Epithelial cell of proximal tubule (primary cell): ENCODE measurements at places on chromosomes 12 and 14. TPM values are rescaled to one million over a fixed set of nuclear protein-coding genes. Genes with fewer than 3 reads are reported as not detected.

Gene PTGDR
- total RNA-seq = not detected in 2 replicates

Gene RASSF8
- total RNA-seq = 19.4 and 29.6 TPM in 2 replicates

Gene TC2N
- 3.0 and 5.1 TPM in 2 replicates for total RNA-seq

Gene OTOGL
- total RNA-seq = not detected in 2 replicates

Gene LTB4R2
- total RNA-seq = 1.3 and 2.7 TPM in 2 replicates

Gene GALNT16
- total RNA-seq = 0.14 and 0.35 TPM in 2 replicates

Gene B3GNT4
- 0.58 and 1.4 TPM in 2 replicates for total RNA-seq

Gene PMEL
- 1.4 and 3.7 TPM in 2 replicates for total RNA-seq

Gene SERPINA12
- total RNA-seq = not detected in 2 replicates

Gene PPP2R3C
- 23.2 and 24.5 TPM in 2 replicates for total RNA-seq

GRCh38 chr12:89547101-89547500, 21.3 kb upstream of the POC1B start:
- no peak for DNase-seq

- no peak for DNase-seq
These were observed 64.9 kb downstream of the DDX51 start for GRCh38 chr12:132079200-132079599.

GRCh38 chr12:121794534-121795033, 1.1 kb upstream of the RHOF start:
- DNase-seq = no peak

- DNase-seq = no peak
These were observed 6.3 kb downstream of the TRAFD1 start for GRCh38 chr12:112131686-112132085.

GRCh38 chr14:28746247-28746646, 20.3 kb upstream of the FOXG1 start:
- DNase-seq = no peak

DNA sequence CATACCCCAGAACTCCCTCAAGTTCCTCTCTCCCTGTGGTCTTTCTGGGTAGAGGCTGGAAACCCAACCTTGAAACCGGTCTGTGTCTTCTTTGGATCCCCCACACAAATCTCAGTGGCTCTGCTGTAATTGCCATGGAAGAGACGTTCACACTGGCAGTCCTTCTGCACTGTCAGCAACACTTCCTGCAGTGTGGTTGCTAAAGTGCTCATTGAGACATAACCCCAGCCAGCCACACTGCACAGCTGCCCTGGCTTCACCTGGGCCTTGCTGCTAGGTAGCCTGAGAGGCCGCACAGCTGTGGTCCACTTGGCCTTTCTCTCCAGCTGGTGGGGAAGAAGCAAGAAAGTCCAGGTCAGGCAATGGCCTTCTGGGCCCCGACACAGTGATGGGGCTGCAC, 2.4 kb downstream of the GZMH start:
- DNase-seq = no peak

GRCh38 chr12:123667771-123668170, 3.1 kb upstream of the TCTN2 start:
- no peak for DNase-seq

DNA sequence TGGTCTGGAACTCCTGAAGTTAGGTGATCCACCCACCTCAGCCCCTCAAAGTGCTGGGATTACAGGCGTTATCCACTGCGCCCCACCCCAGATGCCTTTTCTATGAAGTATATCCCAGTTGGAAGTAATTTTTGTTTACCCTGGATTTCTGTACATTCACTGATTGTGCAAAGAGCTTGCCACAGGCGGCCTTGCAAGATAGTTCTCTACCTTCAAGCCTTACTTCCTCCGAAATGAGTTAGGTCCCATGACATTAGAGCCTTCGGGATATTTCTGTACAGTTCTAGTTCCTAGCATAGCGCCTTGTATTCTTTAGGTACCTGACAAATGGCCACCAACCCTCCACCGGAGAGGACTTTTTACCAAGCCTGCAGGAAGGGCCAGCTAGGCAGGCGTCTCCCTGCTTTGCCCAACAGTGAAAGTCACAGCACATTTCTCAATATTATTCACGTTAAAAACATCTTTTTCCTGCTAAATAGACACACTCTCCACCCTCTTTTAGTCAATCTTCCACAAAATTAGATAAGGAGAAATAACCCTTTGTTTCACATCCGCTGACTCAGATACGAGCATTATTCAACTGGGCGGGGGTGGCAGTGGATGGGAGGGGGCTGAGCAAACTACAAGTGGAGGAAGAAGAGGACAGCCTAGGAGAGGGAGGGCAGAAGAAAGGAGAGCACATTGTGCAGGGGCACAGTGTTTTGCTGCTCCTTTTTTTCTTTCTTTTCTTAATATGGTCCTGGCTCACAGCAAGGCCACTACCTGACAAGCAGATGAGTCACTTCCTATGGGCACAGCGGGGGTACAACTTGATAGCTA, 40.0 kb upstream of the CAPRIN2 start:
- no peak for DNase-seq

GRCh38 chr12:7061138-7061537, 620 bp downstream of the C1S start:
- no peak for DNase-seq

GRCh38 chr12:131607658-131608447, 103.0 kb upstream of the SFSWAP start:
- no peak for DNase-seq

DNA sequence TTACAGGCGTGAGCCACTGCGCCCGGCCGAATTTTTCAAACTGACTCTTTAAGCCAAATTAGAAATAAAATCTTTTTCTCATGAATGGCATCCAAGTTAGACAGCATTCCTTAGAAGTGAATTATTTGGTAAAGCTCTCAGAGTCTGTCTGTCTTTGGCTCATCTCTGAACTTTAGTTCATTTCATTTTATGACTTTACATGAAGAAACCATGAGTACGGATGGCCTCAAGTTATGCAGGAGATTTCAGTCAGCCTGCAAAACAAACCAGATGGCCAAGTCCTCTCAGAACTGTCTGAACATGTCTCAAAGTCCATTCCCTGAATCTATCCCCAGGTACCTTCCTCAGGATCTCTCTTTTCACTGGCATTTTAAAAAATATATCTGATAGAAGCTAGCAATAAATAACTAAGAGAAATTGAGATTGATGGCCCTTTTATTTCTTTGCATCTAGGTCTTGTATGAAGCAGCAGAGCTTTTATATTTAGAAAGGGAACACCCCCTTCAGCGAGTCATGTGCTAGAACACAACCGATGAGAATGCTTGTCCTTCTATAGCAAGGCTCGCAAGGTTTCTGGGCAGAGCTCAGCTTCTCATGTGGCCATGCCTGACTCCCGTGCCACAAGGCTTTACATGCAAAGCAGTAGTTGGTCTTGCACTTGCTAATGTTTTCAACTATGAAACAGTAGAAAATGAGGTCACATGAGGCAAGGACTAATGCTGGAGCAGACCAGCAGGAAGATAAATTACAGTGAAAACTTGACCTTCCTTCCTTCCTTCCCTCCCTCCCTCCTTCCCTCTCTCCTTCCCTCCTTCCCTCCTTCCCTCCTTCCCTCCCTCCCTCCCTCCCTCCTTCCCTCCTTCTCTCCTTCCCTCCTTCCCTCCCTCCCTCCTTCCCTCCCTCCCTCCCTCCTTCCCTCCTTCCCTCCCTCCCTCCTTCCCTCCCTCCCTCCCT, 125.0 kb downstream of the AKAP6 start:
- DNase-seq = no peak

- DNase-seq = no peak
These were observed 29.0 kb downstream of the PPFIBP1 start for GRCh38 chr12:27552886-27553560.

DNA sequence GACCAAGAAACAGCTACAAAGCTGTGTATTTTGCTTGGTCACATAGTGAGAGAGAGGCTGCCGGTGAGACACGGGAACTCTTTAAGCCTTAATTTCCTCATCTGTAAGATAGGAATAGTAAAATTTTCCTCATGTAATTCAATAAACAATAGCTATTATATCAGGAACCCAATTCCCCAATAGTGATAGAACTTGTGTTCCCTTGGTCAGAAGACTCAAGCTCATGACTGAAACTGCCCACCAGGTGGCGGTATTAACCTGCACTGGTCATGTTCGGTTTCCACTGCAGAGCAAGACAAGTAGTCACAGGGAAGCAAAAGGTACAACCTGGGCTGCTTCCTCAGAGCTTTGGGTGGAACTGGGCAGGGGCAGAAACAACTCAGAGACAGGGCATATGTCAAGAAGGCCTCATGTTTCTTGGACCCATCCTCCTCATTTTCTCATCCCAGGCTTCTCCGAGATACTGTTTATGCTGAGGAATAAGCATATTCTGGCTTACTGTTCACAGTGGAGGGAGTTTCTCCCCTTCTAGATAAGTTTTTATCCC, 4.2 kb upstream of the AJUBA start:
- no peak for DNase-seq

DNA sequence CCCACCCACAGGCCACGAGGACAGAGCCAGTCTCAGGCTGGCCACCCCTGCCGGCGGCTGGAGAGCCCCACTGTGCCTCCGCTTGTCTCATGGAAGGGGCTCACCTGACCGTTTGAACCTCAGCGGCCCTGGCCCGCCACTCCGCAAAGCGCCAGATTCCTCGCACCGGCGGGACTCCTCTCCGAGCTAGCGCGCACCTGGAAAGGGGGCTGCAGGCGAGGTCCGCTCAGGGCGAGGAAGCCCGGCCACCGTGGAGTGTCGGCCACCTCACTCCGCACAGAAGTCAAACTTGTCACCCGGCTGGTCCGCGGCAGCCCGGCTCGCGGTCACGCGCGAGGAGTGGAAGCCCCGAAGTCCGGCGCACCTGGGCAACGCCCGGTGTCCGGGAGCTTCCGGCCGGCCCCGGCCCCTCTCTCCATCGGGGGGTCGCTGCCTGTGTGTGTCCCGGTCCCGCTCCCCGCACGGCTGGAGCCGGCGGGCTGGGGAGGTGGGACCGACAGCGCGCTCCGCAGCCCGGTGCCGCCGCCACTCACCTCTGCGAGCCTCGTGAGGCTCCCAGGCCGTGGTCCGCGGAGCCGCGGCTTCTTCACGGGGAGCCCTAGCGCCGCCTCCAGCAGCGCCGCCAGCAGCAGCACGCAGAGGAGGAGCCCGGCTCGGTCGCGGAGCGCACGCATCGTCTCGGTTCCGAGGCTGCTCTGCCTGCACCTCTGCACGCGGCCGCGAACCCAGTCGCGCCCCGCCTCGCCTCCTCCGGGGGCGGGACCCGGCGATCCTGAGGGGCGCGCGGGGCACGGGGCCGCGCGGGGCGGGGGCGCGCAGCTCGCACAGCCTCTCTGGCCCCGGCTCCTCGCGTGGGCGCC, at the start of gene ISM2:
Gene ISM2, minus strand, starts transcription at position 697 of the 860 bp plus-strand sequence. Its CDS starts 23 bp downstream, at position 674.
- no peak for DNase-seq

- no peak for DNase-seq
These were observed 1.1 kb downstream of the KMT2D start for GRCh38 chr12:49059299-49060171.

DNA sequence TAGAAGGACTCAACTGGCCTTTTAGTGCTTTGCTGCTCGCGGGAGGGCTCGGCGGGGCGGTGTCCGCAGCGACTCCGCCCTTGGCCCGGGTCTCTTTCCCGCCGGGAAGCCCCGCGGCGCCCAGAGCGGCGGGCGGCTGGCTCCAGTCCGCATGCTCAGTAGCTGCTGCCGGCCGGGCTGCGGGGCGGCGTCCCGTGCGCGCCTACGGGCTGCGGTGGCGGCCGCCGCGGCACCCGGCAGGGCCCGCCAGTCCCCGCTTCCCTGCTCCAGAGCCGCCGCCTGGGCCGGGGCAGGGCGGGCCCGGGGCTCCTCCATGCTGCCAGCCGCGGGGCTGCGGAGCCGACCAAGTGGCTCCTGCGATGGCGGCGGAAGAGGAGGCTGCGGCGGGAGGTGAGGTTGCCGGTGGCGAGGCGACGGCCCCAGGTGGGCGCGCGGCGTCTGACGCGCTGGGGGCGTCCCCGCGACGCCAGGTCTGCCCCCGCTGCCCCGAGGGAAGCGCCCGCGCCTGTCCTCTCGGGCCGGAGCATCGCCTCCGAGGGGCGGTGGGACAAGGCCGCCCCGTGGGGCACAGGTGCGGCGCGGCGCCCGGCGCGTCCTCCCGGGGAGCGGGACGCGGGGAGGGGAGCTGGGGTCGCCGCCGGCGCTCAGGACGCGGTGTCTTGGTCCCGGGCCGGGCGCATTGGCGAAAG, at the start of gene BMAL2:
Gene BMAL2, plus strand, starts transcription at position 123 of the 689 bp plus-strand sequence. Its CDS starts 237 bp downstream, at position 360.
- DNase-seq = no peak
